ENCODE measurements at places on chromosomes 6 and 20.

DNA sequence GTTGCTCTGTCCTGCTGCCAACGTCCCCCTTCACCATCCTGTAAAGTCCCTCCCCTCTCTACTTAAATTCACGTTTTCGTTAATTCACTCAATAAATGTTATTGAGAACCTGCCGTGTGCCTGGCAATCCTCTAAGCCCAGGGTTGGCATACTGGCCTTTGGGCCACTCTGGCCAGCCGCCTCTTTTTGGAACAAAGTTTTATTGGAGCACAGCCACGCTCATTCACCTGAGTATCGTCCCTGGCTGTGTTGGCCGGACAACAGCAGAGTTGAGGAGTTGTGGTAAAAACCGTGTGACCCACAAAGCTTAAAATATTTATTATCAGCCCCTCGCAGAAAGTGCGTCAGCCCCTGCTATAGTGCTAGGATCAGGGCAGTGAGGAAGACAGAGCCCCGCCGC, 54.7 kb upstream of the TMEM181 start:
- DNase-seq, result no peak

GRCh38 chr20:32651537-32651936, 22.2 kb downstream of the C20orf203 start:
- no peak for DNase-seq

DNA sequence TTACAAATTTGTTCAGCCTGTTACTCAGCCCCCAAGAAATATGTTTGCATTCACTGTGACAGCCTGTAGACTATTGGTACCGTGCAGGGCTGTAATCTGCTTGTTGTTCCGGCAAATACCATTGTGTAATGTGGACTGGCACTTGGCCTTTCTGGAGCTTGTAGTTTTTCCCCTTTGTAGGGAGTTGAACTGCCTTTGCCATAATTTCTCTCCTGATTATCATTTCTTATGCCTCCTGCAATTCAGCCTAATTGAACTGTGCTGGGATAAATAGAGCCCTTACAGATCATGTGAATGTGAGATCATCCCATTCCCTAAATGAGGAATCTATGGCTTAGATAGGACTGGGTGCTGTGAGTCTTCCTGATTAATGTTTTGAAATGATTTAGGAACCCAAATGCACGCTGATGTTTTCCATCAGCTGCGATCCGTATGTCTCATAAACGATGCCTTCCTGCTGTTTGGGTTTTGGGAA, 185.1 kb downstream of the JARID2 start:
- no peak for DNase-seq

DNA sequence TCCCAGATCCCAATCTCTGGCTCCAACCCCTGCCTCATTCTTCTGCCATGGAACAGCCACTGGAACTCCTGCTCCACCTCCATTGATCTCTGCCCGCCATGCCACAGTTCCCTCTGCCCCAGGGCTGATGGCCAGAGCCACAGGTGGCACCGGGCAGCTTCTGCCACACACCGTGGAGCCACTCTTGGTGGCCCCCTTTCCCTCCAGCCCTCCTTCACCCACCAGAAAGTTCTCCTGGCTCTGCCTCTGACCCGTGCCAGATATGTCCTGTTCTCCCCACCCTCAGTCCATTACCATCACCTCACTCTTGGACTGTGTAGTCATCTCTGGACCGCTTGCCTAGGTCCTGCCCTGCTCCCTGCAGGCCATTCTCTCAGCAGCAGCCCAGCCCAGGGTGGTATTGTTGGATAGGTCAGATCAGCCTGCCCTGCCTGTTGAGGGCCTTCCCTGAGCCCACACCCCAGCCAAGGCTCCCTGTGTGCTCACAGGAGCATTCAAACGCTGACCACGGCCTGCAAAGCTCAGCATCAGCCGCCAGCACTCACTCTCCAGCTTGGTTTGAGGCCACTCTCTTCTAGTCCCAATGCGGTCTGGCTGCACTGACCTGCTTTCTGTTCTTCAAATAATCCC, 16.8 kb upstream of the SYNDIG1 start:
- no peak for DNase-seq

DNA sequence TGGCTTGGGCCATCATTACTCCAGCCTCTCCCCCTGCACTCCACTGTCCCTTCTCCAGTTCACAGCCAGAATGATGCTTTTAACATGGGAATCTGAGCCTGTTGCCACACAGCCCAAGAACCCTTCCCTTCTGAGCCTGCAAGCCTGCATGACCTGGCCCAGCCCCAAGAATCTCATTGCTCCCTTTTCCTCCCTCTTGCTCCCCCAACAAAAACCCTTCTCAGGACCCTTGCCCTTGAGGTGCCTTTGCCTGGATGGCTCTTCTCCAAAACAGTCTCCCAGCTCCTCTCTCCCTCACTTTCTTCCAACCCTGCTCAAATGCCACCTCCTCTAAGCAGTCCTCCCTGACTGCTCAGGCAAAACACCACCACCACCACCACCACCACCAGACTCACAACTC, 157.2 kb downstream of the ANKRD60 start:
- DNase-seq, result no peak

DNA sequence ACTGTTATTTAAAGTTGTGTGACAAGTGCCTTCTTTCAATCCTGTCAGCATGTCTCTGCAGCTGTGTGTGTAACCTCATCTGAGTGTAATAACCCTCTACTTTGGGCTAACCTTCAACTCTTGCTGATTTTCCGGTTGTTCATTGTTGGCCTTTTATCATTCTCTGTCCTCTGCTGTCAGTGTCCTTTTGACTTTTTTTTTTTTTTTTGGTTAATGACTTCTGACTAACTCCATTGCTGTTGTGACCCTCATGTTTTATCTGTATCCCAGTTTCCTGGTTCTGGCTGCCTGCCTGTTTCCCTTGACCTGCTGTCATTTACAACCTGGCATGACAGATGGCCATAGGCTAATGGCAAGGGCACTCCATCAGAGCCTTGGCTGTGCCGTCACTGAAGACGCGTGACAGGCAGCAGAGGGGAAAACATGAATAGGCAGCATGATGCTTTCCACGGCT, 145.7 kb upstream of the MAN1A1 start:
- no peak for DNase-seq

- DNase-seq, result no peak
These were observed 85.8 kb upstream of the ARMC2 start for GRCh38 chr6:108762394-108762793.

DNA sequence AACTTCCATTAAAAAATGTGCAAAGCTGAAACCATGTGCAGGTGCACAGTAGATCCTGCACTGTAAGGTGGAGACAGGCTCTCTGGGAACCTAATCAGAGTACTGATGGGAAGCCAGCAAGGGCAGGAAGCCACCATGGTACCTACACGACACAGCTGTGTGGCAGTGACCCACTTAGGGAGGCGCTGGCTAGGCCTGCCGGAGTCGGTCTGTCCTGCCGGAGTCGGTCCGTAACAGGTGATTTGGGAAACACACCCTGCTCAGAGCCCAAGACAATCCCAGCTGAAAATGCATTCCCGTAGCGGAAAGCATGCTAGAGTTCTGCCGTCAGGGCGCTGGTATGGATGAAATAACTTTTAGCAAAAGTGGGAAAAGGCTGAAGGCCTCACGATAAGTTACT, 17.2 kb downstream of the TXNDC5 start:
- no peak for DNase-seq

GRCh38 chr6:109050012-109050411, 44.6 kb downstream of the SESN1 start:
- no peak for DNase-seq

DNA sequence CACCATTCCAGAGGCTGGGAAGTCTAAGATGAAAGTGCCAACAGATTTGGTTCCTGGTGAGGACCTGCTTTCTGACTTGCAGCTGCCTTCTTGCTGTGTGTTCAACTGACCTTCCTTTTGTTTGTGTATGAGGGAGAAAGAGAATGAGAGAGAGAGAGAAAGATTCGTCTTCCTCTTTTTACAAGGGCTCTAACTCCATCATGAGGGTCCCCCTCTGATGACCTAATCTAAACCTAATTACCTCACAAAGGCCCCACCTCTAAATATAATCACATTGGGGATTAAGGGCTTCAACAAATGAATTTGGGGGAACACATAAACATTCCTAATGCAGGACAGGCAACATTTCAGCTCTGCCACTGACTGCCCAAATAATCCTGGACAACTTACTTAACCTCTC, 130.7 kb downstream of the PLCB1 start:
- DNase-seq, result no peak

- DNase-seq, result no peak
These were observed 47.3 kb upstream of the SASH1 start for GRCh38 chr6:148295261-148295887.

DNA sequence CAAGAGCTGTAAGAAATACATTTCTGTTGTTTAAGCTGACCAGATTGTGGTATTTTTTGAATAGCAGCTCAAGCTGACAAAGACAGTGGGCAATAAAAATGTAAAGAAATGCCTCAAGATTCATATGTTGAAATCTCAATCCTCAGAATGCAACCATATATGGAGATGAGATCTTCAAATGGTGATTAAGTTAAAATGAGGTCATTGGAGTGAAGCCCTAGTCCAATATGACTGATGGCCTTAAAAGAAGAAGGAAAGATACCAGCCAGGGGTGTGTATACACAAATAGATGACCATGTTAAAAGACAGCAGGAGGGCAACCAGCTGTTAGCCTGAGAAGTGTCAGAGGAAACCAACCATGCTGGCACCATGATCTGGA, 7.1 kb upstream of the DDO start:
- DNase-seq, result no peak

GRCh38 chr20:14401479-14402138, 64.2 kb upstream of the FLRT3 start:
- no peak for DNase-seq

GRCh38 chr6:147910281-147910680, 401.8 kb downstream of the SAMD5 start:
- DNase-seq, result no peak

DNA sequence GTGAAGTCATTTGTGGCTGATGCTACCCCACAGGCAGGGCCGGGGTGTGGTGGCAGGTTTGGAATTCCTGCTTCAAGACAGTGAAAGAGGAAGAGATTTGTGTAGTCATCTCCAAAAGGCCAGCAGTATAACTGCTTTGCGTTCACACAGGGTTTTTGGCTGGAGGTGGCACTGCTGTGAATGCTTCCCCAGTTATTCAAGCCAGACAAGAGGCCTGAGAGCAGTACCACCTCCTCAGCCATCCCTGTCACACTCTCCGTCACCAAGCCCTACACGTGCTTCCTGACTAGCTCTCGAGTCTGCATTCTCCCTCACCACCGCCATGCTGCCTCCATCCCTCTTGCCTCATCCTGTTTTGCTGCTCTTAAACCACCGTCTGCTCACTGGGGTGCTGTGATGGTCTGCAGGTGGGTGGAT, 23.9 kb downstream of the ARMC2 start:
- no peak for DNase-seq

DNA sequence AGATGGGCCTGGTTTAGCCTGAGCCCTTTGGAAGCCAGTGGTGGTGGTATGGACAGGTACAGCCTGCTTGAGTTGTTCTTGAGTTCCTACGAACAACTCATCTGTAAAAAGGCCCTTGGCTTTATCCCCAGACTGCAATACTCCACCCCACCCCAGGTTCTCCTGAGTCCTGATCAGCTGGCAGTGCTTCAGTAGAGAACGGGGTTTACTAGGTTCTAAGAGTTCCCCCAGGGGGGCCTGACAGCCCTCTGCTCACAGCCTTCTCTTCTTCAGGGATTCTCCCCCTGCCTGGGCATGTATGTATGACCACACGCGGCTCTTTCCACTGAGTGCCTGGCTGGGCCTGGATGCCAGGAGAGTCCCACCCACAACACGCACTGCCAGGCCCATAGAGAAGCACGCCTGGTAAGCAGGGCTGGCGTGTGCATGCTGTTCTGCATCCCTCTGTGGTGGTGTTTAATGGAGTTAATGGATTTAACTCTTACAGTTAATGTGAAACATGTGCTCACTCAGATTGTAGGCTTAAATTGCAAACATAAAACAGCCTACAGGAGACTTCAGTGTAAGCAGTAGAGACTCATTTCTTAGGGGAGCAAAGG, 44.3 kb upstream of the SLC4A11 start:
- no peak for DNase-seq

- peak; percentile 52 for DNase-seq
These were observed 523 bp downstream of the CDS2 start for GRCh38 chr20:5127204-5127858.

- no peak for DNase-seq
These were observed 1.9 kb upstream of the HMGA1 start for GRCh38 chr6:34234667-34235306.

GRCh38 chr6:29624520-29624961, 8.4 kb downstream of the GABBR1 start:
- DNase-seq, result no peak

- DNase-seq, result no peak
These were observed 95.2 kb upstream of the HDGFL1 start for GRCh38 chr6:22473991-22474682.

- no peak for DNase-seq
These were observed 1391.0 kb upstream of the ADGRB3 start for GRCh38 chr6:67244037-67244436.

- no peak for DNase-seq
These were observed 9.0 kb upstream of the NCOA6 start for GRCh38 chr20:34834459-34834893.

DNA sequence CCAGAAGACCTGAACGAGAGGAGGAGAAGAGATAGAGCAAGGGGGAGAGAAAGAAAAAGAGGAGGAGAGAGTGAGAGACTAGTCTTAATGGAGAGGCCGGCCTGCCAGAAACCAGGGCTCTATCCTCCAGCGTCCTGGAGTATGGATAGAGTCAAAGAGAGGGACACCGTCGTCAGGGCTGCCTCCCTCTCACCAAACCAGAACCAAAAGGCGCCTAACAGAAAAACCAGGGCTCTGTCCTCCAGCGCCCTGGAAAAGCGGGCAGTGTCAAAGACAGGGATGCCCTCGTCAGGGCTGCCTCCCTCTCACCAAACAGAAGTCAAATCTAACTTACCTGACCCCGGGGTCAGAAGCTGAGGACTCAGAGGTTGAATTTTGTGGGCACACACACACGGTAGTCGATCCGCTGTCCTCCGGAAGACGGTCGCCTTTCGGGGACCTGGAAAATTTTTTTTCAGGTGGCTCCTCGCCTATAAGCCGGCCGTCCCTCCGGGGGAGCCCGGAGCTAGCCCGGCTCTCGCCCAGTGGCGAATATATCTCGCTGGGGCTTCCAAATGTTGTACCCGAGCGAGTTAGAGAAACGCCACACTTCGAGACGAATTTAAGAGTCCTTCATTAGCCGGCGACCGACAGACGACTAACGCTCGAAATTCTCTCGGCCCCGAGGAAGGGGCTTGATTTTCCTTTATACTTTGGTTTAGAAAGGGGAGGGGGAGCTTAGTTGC, 148.2 kb downstream of the TRIM27 start:
- no peak for DNase-seq

DNA sequence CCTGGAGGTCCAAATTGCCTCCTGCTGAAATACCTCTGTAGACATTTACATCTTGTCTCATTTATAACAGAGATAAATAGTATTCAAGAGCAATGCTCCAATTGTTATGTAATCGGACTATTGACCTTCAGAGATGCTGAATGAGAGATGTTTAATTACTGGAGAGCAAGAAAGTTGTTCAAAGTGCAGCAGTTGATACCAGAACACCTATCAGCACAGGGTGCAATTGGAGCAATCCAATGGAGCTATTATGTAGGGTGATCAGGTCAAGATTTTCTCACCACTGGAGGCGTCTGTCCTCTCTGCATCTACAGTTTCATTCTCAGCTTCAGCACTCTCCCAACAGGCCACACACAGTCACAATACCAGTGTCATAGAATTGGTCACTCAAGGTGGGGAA, 19.5 kb upstream of the TMX4 start:
- DNase-seq, result no peak

Data from endothelial cell (in vitro differentiated cells).